ENCODE measurements at places on chromosomes 2 and 18.

- H3K4me1 ChIP-seq = peaks cover 4% of the 10 kb centered on the region
- DNase-seq = no peak
- H3K36me3 ChIP-seq = no peaks in the 10 kb centered on the region
- H3K27ac ChIP-seq = no peak overlapping the region
Measured at GRCh38 chr2:231660860-231661259, 47.5 kb upstream of the PTMA start.

DNA sequence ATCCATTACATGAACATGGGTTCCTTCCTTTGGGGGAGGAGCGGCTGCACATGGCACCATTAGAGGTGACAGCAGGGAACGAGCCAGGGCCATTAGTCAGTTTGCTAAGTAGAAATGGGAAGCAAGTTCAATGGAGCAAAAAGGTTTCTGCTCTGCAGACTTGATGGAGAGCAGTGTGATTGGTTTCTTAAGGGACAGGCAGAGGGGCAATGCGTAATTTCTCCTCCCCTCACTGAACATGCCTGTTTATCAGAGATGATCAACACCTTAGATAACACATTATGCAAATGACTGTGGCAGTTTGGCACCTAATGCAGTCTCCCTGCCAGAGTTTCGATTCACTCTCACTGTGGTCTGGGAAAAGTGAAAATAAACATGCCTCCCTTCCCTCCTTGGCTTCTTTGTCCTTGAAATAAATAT, 414.5 kb downstream of the STK39 start:
- no peak overlapping the region for H3K4me3 ChIP-seq
- H3K36me3 ChIP-seq = 0 out of 2 replicates have a peak, but pooled peaks cover 5% of the 10 kb centered on the region
- no peak overlapping the region for H3K27ac ChIP-seq
- H3K4me1 ChIP-seq = no peaks in the 10 kb centered on the region
- no peaks in the 10 kb centered on the region for H3K27me3 ChIP-seq

GRCh38 chr2:232649033-232649432, 15.6 kb downstream of the EFHD1 start:
- H3K4me1 ChIP-seq = no peaks in the 10 kb centered on the region
- no peaks in the 10 kb centered on the region for H3K36me3 ChIP-seq
- no peak overlapping the region for H3K4me3 ChIP-seq
- no peaks in the 10 kb centered on the region for H3K27me3 ChIP-seq
- no peak overlapping the region for H3K27ac ChIP-seq

GRCh38 chr2:113930448-113930847, 40.6 kb downstream of the ACTR3 start:
- no peaks in the 10 kb centered on the region for H3K36me3 ChIP-seq
- no peaks in the 10 kb centered on the region for H3K27me3 ChIP-seq
- no peak for DNase-seq
- H3K27ac ChIP-seq = no peak overlapping the region
- no peak overlapping the region for H3K4me3 ChIP-seq

DNA sequence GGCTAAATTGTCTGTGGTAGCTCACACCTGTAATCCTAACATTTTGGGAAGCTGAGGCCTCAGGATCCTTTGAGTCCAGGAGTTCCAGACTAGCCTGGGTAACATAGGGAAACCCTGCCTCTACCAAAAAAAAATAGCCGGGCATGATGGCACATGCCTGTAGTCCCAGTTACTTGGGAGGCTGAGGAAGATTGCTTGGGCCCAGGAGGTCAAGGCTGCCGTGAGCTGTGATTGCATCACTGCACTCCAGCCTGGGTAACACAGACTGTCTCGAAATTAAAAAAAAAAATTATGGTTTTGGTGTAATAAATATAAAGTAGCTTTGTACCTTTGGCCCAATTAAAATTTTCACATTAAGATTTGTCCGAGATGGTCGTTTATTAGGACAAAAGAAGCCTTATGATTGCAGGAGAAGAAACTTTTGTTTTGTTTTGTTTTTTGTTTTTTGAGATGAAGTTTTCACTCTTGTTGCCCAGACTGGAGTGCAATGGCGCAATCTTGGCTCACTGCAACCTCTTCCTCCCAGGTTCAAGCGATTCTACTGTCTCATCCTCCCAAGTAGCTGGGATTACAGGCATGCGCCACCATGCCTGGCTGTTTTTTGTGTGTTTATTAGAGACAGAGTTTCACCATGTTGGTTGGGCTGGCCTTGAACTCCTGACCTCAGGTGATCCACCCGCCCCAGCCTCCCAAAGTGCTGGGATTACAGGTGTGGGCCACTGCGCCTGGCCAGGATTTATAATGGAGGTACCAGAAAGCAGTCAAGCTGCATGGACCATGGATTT, 4.1 kb downstream of the MTA3 start:
- H3K27me3 ChIP-seq = no peaks in the 10 kb centered on the region
- no peak overlapping the region for H3K4me3 ChIP-seq
- no peak for DNase-seq

GRCh38 chr2:153145470-153145978, 333.0 kb downstream of the RPRM start:
- H3K4me1 ChIP-seq = no peaks in the 10 kb centered on the region
- H3K36me3 ChIP-seq = no peaks in the 10 kb centered on the region
- no peak for DNase-seq
- no peaks in the 10 kb centered on the region for H3K27me3 ChIP-seq
- no peak overlapping the region for H3K4me3 ChIP-seq

DNA sequence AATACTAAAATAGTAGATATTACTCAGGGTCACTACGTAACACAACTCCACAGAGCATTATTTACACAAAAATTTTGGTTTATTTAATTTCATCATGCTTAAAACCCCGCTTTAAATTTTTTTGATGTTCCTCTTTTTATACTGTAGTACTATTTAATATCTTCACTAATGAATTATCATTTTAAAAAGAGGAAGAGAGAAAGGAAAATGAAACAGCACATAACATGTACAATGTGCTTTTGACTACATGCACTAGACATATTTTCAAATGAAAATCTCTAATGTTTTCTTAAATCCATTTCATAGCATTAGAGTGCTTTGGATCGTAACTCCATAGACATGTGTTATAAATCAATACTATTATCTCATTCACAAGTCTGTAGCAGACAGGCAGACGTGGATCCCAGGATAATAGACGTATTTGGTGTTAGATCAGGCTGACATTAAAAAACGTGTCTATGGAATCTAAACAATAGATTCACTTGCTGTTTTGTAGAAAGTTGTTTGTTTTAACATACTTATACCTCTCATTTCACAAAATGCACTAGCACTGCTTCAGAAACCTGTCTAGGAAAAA, 897.0 kb downstream of the CPS1 start:
- no peaks in the 10 kb centered on the region for H3K4me1 ChIP-seq
- H3K27me3 ChIP-seq = no peaks in the 10 kb centered on the region
- no peak for DNase-seq
- H3K4me3 ChIP-seq = no peak overlapping the region
- no peaks in the 10 kb centered on the region for H3K36me3 ChIP-seq
- no peak overlapping the region for H3K27ac ChIP-seq

DNA sequence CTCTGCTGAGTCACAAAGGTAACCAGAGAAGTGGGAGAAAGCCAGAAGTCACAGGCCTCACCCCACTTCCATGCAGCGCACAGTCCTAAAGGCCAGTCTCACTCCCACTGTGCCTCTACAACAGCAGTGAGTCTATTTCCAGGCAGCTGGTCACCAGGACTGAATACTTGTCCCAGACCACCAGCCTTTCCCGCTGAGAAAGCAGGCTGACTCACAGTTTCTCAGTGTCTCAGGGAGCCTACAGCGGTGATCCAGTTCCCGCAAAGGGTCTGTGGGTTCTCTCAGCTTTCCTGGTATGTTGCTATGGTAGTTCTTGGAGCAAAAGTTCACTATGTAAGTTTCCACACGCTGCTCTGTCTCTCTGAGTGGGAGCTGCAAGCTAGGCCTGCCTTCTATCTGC, 622.5 kb downstream of the RNF144A start:
- no peaks in the 10 kb centered on the region for H3K27me3 ChIP-seq
- DNase-seq = no peak
- no peaks in the 10 kb centered on the region for H3K4me1 ChIP-seq
- no peaks in the 10 kb centered on the region for H3K36me3 ChIP-seq
- no peak overlapping the region for H3K4me3 ChIP-seq

DNA sequence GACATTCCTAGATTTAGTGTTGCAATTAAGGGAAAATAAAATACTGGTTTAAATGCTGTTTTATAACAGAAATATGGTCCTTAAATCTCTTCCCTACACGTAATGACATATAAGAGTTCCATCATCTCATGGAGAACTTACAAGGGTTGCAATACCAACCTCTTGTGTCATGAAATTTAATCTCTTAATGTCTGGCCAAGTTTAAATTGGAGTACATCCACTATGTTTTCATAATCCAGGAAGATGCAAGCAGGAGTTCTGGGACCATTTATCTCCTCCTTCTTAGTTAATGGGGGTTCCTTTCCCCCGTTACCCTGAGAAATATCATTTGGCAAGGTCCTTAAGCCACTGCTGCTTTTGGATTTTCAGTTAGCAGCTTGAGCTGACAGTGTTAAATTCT, 126.0 kb upstream of the ACVR2A start:
- no peaks in the 10 kb centered on the region for H3K36me3 ChIP-seq
- no peak for DNase-seq
- no peaks in the 10 kb centered on the region for H3K27me3 ChIP-seq
- no peak overlapping the region for H3K4me3 ChIP-seq
